ENCODE measurements at places on chromosomes 2 and 18.

GRCh38 chr2:59660262-59660661 lies 893.2 kb downstream of the BCL11A start:
- H3K4me3 ChIP-seq: no peak overlapping the region
- DNase-seq: no peak
- H3K4me1 ChIP-seq: no peaks in the 10 kb centered on the region
- no peak overlapping the region for H3K27ac ChIP-seq
- H3K27me3 ChIP-seq: no peaks in the 10 kb centered on the region

DNA sequence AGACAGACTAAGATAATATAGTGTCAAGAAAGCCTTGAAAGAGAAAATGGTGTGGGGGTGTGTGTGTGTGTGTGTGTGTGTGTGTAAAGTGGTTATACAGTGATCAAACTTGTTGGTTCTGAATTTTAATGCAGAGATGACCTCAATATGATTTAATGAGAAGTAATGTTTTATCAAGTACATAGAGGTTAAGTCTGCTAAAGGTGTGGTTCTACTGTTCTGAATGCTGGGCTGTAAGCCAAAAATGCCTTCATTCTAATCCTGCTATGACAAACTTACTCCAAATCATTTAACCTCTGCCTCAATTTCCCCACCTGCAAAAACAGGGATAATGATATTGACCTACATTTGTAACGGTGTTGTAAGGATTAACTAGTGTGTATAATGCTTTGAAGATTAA lies 87.9 kb downstream of the WDPCP start:
- peaks cover 2% of the 10 kb centered on the region for H3K4me1 ChIP-seq
- H3K27ac ChIP-seq: no peak overlapping the region
- DNase-seq: no peak
- H3K27me3 ChIP-seq: no peaks in the 10 kb centered on the region

DNA sequence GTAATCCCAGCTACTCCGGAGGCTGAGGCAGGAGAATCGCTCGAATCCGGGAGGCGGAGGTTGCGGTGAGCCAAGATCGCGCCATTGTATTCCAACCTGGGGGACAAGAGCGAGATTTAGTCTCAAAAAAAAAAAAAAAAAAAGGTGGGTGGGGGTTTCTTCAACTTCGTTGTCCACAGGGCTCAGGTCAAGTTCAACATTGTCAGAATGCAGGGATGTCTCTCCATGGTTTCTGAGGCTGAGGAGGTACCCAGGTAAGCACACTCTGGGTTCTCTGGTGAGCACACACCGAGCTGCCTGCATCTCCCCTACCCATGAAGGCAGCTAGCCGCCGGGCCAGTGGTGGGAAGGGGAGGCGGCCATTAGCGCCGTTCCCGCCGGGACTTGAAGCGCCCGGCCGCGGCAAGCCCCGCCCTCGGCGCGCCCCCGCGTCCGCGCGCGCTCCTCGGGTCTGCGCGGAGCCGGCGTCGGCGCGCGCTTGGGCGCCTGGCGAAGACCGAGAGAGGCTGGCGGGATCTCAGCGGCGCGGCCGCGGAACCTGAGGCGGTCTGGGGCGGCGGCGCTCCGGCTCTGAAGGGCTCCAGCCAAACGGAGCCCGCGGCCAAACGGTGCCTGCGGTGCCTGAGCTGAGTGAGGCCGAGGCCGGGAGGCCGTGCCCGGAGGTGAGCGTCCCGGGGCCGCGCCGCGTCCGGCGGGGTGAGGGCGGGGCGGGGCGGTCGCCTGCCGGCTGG lies at the start of gene UBXN2A:
Gene UBXN2A, plus strand, starts transcription at position 477 of the 731 bp plus-strand sequence. CDS start 17,852 bp downstream, outside the sequence.
- peak within 1 kb of the TSS; percentile 93 for H3K4me3 ChIP-seq
- DNase-seq: peak; percentile 78
- H3K4me1 ChIP-seq: peaks cover 33% of the 10 kb centered on the region
- peak within 1 kb of the TSS; percentile 91 for H3K27ac ChIP-seq

DNA sequence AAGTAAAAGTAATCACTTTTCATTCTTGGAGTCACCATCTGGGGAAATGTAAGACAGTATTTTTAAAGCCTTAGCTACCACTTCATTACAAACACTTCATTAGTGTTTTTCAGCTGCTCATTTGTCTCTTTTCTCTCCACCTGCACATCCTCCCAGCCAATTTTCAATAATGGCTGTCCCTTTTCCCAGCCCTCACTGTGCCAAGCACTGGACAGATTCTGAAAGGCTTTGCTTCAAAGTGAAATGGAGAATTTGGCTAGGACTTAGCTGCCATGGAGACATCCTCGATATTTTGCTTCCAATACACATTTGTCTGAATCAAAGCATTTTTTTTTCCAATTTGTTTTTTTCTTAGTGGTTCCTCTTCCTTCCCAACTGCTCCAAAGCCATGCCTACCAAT lies 272.4 kb upstream of the NRXN1 start:
- no peaks in the 10 kb centered on the region for H3K36me3 ChIP-seq
- no peaks in the 10 kb centered on the region for H3K4me1 ChIP-seq
- no peak overlapping the region for H3K4me3 ChIP-seq
- no peak overlapping the region for H3K27ac ChIP-seq
- no peaks in the 10 kb centered on the region for H3K27me3 ChIP-seq

GRCh38 chr18:55539240-55539639 lies 48.8 kb downstream of the TCF4 start:
- no peak overlapping the region for H3K27ac ChIP-seq
- H3K27me3 ChIP-seq: no peaks in the 10 kb centered on the region
- H3K4me3 ChIP-seq: no peak overlapping the region
- DNase-seq: no peak

DNA sequence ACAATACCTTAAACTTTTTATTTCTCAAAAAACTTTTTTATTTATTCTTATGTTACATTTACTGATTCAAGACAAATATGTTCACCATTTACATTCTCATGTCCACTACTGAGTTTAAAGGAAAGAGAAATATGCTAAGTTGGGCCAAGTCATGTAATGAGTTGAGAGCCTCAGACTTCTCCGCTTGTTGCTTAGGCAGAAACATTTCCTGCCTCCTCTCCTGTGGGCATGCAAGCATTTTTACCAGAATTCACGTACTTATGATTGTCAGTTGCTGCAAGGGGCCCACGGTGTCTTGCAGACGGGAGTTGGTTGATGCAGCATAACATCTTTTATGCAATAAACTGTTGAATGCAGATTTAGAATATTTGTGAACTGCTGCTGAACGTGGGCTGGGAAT lies 51.8 kb downstream of the MYO1B start:
- H3K4me3 ChIP-seq: no peak overlapping the region
- H3K27me3 ChIP-seq: peaks cover 9% of the 10 kb centered on the region
- no peaks in the 10 kb centered on the region for H3K36me3 ChIP-seq
- H3K27ac ChIP-seq: no peak overlapping the region

- no peak overlapping the region for H3K27ac ChIP-seq
- H3K27me3 ChIP-seq: no peaks in the 10 kb centered on the region
- no peaks in the 10 kb centered on the region for H3K36me3 ChIP-seq
- H3K4me1 ChIP-seq: no peaks in the 10 kb centered on the region
- no peak overlapping the region for H3K4me3 ChIP-seq
Observed at GRCh38 chr18:43589611-43590151, 312.4 kb upstream of the SYT4 start.

DNA sequence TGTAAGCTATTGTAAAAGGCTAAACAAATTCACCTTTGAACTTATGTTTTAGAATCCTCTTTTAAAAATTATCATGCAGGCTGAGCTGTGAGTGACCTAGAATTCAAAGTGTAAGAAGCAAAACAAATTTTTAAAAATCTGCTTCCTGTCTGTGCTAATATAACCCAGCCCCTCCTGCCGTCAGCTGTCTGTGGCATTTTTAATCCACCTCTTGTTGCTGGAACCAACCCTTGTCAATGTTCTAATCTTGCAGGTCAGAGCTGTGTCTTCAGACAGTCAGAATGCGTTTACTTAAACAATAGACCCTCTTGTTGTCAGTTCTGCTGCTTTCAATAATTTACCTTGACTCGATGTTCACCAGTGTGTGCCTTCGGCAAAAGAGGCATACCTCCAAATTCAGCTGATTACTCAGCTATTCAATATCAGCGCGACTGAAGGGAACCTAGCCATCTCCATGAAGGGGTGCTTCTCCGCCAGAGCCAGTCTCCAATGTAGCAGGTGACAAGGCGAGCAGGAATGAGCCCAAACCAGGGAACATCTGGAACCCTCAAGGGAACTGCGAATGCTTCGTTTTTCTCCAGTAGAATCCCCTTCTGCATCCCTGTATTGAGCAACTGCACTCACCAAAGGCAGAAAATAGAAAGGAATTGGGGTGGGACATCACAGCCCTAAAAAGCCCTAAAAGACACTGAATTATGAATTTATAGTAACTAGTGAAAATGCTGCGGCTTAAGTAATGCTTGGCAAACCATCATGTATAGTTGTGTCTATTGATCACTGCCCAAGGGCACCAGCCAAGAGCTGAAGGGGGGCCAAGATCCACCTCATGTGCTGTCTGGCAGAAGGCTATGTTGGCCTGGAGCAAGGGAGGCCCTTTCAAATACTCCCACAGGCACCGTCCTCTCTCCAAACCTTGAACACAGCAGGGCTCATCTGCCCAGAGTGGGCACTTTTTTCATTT lies 62.5 kb downstream of the LYPD6B start:
- peaks cover 2% of the 10 kb centered on the region for H3K27me3 ChIP-seq
- no peaks in the 10 kb centered on the region for H3K36me3 ChIP-seq
- H3K4me1 ChIP-seq: no peaks in the 10 kb centered on the region
- DNase-seq: no peak

DNA sequence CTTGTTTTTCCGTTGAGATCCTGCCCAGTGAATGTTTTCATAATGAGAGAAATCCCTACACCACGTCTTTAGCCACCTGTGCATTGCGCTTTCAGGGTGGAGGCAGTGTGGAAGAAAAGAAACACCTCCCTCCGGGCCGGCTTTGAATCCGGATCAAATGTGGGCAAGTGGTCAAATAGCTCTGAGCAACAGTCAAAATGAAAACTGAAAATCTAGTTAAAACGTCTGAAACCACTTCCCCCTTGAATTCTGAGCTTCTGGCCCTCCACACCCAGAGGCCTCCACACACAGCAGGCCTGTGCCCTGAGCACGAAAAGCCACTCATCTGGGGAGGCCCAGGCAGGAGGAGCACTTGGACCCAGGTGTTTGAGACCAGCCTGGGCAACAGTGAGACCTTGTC lies 263.6 kb upstream of the SALL3 start:
- no peaks in the 10 kb centered on the region for H3K36me3 ChIP-seq
- H3K27ac ChIP-seq: no peak overlapping the region
- no peak for DNase-seq

GRCh38 chr18:28175930-28176697 lies 816 bp downstream of the CDH2 start:
- H3K4me3 ChIP-seq: peak overlapping the region; percentile 75
- peaks cover 5% of the 10 kb centered on the region for H3K4me1 ChIP-seq
- no peak for DNase-seq
- H3K27me3 ChIP-seq: peaks cover 24% of the 10 kb centered on the region
- no peak overlapping the region for H3K27ac ChIP-seq

DNA sequence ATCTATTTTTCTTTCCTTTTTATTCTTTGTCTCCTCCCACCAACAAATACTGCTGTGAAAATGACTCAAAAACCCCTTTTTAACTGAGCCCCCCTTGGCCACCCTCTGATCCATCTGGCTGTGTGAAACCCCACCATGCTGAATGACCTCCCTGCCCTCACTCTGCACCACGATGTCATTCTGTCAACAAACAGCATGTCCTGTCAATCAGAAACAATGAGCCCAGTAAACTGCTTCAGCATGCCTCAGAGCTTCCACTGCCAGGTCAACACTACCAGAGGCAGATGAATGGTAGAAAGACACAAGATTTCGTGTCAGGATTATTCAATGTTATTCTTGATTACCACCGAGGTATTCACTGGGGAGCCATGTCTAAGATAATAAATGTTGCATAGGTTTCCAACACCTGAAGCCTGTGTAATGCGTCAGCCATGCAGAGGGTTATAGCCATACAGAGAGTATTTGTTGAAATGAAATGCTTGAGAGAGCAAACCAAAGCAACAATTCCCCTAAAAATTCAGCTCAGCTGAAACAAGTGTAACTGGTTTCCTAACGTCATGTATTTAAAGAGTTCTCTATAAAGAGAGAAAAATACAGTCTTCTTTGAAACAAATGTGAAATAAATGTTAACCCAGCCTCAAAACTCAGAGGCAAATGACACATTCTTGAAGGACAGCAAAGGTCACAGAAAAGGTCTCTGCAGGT lies 76.7 kb downstream of the LRP2 start:
- no peaks in the 10 kb centered on the region for H3K4me1 ChIP-seq
- no peak for DNase-seq
- H3K4me3 ChIP-seq: no peak overlapping the region
- H3K27me3 ChIP-seq: peaks cover 15% of the 10 kb centered on the region

All from effector memory CD8-positive, alpha-beta T cell (primary cell).